Fibroblast of skin of left quadriceps (primary cell): ENCODE measurements at places on chromosomes 3 and 15.

GRCh38 chr15:89673165-89673512, 6.0 kb downstream of the PLIN1 start:
- DNase-seq: no peak

DNA sequence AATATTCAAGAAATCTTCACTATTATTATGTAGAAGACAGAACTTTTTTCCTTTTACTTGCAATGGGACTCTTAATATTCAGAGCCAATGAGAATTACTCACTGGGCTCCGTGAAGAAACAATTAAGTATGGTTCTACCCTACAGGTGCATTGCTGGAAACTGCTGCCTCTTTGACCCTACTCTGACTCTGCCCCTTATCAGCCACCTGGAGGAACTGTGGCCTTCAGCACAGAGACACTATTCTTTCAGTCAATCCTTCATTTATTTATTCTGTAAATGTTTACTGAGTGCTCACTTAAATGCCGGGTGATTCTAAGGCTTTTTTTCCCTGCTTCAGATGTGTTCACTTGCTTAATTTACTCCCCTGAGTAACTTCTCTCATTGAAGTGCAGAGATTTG, 163.2 kb downstream of the SYNPR start:
- no peak for DNase-seq

DNA sequence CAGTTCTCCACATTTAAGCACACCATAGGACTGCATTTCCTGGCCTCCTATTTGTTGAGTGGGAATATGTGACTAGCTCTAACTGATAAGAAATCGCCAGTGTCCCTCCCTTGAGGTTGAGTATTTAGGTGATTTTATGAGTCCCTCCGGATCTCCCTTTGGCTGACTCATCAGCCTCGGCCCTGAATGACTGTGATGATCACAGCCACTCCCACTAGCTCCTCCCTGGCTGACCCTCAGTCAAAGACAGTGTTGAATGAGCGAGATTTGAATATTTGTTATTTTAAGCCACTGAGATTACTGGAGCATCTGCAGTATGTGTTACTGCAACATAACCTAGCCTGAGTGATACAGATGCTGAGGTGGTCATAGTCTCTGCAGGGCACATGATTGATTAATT, 515.3 kb downstream of the EPHB1 start:
- DNase-seq: no peak

- DNase-seq: no peak
Observed at GRCh38 chr15:58840048-58840447, 68.9 kb downstream of the MINDY2 start.

GRCh38 chr3:163879172-163879571, 1199.1 kb downstream of the SI start:
- no peak for DNase-seq

DNA sequence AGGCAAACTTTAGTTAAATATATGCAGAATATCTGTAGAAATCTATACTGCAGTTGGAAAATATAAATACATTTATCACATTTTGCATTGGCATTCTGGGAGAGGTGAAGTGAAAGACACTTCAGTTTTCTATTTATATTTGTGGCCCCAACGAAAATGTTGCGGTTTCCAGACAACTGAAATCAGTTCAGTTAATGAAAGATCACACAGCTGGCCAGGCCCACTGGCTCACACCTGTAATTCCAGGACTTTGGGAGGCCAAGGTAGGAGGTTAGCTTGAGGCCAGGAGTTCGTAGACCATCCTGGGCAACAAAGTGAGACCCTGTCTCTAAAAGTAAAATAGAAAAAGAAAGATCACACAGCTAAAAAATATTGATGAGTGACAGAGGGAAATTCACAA, 11.9 kb upstream of the CLASP2 start:
- DNase-seq: no peak

DNA sequence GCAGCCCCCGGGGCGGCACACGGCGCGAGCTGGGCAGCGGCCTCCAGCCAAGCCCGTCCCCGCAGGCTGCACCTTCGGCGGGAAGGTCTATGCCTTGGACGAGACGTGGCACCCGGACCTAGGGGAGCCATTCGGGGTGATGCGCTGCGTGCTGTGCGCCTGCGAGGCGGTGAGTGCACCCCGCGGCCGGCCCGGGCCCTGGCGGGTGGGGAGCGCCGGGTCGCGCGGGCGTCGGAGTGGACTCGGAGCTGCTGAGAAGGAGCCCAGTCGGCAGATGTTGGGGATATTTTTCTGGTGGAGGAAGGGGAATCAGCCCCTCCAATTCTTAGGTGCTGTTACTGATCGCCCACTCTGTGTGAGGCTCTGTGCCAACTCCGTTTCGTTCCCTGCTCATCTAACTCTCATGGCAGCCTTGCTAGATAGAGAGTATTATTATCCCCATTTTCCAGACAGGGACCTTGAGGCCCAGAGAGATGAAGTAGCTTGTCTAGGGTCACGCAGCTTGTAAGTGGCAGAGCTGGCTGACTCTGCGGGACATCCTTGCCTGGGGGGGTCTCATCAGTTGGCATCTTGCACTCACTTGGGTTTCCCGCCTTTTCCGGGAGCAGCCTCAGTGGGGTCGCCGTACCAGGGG, 890 bp downstream of the CHRD start:
- DNase-seq: no peak

DNA sequence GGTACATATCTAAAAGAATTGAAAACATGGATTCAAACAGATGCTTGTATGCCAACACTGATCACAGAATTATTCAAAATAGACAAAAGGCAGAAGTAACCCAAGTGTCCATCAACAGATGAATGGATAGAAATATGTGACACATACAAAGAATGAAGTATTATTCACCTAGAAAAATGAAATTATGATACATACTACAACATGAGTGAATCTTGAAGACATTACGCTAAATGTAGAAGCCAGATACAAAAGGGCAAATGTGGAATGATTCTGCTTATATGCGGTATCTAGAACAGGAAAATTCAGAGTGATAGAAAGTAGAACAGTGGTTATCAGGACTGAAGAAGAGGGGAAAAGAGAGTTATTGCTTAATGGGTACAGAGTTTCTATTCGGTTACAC, 26.2 kb upstream of the SLC12A8 start:
- no peak for DNase-seq

GRCh38 chr3:181912384-181912783, 200.7 kb downstream of the SOX2 start:
- DNase-seq: no peak

DNA sequence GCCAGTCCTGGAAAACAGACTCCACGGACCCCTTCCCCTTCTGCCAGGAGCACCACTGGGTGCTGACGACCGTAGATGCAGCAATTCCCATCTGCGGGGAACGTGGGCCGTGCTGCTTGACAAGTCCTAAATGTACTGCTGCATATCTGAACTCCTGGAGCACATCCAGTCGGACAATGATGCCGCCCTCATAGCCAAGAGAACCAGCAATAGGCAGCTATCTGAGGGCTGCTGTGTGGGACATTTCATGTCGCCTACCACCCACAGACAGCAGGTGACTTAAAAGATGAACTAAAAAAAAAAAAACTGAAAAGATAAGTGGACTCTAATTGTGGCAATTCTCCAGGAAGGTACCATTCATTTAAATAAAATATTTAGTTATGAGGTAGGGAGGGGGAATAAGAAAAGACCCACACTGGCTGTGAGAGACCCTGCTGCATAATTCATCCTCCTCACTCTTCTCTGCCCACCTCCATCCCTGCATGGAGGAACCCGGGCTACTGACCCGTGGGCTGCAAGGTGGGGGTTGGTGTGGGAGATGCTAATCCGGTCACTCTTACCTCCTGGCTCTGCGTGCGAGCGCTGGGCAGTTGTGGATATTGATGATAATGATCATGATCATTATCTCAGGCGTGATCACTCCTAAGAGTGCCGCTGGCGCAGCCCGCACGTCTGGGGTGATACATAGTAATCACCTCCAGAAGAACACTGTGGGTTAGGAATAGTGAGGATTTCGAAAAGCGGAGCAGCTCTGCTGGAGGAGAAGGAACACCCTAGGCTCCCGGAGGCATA, 28.3 kb downstream of the ALS2CL start:
- DNase-seq: no peak

DNA sequence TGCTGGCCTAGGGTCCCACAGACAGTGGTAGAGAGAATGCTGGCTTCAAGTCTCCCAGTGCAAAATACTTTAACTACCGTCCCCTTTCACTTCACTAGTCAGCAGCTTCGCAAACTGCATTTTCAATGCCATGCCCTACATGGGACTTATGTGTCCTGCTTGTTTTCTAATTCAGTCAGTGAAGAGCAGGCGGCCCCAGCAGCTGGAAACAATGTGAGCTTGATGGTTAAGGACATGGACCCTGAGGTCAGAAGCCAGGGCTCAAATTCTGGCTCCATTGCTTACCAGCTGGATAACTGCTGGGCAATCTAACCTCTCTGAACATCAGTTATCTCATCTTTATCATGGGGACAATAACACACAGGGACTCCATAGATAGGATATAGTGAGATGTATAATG, 58.4 kb downstream of the SLC12A8 start:
- no peak for DNase-seq

- no peak for DNase-seq
Observed at GRCh38 chr3:140845882-140846281, 95.8 kb upstream of the SLC25A36 start.

DNA sequence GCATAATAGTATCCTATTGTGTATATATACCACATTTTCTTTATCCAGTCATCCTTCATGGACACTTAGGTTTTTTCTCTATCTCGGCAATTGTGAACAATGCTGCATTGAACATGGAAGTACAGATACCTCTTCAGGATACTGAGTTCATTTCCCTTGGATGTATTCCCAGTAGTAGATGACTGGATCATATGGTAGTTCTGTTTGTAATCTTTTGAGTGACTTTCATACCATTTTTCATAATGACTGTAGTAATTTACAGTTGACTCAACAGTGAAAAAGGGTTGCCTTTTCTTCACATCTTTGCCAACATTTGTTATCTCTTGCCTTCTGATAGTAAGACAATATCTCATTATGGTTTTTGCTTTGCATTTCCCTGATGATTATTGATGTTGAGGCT, 21.8 kb downstream of the MYH15 start:
- DNase-seq: peak; percentile 39

DNA sequence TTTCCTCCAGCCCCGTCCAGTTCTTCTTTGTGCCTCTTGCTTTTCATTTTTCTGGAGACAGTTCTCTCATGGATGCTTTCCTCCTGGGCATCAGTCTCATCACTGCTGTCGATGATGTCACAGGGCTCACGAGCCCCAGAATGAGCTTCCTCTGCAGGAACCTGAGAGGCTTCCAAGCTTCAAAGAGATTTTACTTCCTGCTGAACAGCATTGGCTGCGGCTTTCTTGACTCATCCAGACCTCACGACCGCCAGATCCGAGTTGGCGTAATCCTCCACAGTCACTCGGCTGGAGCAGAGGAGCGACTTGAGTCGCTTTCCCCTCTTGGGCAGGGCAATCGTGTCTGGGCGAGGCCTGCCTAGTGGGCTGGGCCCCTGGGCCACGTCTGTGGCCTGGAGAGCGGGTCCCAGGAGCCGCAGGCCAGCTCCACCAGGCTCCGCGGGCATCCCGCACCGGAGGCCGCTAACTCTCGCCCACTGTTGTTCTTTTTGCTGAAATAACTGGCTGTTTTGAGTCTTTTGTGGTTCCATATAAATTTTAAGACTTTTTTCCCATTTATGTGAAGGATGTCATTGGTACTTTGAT, 20.8 kb upstream of the FAN1 start:
- no peak for DNase-seq

DNA sequence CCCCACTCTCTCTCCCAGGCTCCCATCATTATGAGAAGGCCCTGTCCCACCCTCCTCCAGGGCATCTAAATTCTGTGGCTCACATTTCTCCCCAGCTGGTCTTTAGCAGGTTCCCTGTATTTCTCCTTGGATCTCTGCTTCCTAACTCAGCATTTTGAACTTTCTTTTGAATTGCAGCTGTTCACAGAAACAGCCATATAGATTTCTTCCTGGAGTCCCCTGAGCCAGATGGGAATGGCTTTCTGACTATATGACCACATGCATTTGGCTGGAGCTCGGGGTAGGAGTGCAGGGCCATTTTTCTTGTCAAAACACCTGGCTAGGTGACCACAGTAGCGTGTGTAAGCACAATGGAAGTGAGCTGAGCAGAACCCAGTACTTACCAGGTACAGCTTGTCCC, 22.0 kb downstream of the RBP2 start:
- no peak for DNase-seq
